Dermis microvascular lymphatic vessel endothelial cell (primary cell): ENCODE measurements at places on chromosomes 2 and 18. TPM values are rescaled to one million over a fixed set of nuclear protein-coding genes. Genes with fewer than 3 reads are reported as not detected.

DNA sequence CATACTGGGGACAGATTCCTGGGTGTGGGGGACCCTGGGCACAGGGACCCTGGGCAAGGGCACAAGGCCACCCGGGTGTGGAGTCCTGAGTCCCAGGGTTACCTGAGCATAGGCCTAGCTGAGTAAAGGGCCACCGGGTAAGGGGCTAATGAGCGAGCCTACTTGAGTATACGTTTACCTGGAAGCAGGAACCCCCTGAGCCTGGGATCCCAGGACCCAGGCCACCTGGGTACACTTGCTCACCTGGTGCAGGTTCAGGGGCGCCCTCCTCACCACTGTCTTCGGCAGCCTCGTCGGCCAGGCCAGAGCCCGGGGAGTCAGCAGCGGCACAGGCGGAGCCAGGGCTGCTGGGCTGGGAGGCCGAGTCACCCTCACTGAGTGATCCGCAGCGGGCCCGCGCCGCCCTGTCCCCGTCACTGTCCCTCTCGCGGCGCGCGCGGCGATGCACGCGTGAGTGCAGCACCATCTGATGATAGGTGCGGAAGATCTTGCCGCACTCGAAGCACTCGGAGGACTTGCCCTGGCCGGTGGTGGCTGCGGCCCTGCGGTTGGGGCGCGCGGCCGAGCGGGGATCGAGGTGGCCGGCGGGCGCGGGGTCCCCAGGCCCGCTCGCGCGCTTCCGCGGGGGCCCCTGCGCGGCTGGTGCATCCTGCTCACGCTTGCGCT is 53.9 kb downstream of the ZNF516 start:
- DNase-seq: no peak

GRCh38 chr2:173898996-173899395 is 66.2 kb downstream of the SP3 start:
- DNase-seq: no peak

GRCh38 chr2:85319796-85320195 is 8.0 kb downstream of the TGOLN2 start:
- no peak for DNase-seq

DNA sequence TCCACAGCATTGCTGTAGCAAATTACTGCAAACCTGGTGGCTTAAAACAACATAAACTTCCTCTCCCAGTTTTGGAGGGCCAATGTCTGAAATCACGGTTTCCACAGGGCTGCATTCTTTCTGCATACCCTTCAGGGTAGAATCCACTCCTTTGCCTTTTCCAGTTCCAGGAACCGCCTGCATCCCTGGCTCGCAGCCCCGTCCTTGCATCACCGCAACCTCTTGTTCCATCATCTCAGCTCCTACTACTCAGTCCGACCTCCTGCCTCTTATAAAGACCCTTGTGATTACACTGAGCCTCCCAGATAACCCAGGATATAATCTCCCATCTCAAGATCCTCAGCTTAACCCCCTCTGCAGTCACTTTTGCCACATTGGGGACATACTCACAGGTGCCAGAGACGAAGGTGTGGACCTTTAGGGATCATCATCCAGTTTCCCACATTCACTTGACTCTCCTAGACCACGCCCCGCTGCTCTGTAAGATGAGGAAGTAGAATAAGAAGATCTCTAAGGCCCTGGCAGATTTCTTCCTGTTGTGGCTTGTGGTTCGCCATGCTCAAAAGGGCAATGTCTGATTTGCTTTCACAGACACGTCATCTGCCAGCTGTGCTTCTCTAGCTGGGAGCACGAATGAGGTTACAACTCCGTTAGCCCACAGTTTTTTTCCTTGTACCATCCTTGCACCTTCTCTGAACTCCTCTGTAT is 103.6 kb upstream of the AGAP1 start:
- no peak for DNase-seq

GRCh38 chr2:158315803-158316414 is 140.6 kb downstream of the CCDC148 start:
- no peak for DNase-seq

DNA sequence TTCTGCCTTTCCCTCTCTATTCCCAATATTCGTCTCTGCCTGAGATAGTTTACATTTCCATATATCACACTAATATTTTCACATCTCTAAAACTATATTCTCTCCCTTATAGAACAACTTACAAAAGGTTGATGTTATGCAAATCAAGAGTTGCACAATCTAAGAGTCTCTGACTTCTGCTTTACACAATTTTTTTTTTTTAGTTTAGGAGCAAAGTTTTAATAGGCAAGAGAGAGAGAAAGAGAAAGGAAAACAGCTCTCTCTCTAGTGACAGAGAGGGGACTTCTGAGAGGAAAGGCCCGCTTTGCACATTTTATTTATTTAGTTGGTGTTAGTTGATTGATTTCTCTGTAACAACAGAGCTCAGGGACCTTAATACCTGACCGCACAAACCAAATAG is 380.2 kb downstream of the TXNL1 start:
- DNase-seq: no peak

- DNase-seq: no peak
Observed at GRCh38 chr2:72117718-72118117, 29.9 kb downstream of the CYP26B1 start.

- no peak for DNase-seq
Observed at GRCh38 chr18:44761812-44762211, 81.1 kb downstream of the SETBP1 start.

GRCh38 chr2:178584666-178585065 is 104.4 kb downstream of the PLEKHA3 start:
- no peak for DNase-seq

DNA sequence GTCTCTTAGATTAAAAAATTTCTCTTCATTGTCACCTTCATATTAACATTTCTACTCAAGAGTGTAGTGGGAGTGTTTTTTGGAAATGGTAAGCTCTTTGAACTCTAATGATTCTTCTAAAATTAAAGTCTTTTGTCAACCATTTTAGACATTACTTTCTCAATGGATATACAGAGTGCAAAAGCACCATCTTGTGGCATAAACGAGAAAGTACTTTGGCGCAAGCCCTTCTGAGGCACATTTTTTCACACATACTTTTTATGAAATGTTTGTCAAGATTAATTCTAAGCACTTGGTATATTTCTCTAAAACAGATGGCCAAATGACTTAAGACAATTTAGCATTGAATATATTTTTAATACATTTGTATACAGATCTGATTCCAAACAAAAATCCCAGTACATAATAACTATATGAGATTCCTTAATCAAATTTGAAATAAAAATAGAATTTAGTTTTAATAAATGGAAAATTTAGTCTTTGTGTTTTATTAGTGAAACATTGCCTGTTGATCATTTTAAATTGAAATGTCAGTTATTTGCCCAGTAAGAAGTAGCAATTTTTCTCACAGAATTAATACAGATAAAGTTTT is 63.3 kb upstream of the GALNT5 start:
- peak; percentile 46 for DNase-seq

DNA sequence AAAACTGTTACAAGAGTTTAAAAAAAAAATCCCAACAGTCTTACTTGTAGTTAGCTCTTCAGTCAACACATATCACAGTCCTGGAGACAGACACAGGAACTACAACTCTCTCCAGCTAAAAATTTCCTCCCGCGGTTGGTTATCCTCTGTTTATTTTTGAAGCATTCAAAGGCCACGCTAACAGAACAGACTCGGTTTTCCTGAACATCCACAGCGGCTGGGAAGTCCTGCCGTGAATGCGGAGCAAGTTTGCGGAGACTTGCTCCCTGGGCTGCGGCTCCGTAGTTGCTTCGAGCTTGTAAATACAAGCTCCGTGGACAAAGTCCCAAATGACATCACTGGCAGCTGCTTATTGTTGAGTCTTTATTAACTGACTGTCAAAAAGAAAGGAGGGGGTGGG is at the start of gene NCKAP5:
Gene NCKAP5 (minus strand): TSS at position 292 of the 400 bp plus-strand sequence. CDS start 50,937 bp downstream, outside the sequence.
- DNase-seq: peak; percentile 60

- no peak for DNase-seq
Observed at GRCh38 chr2:16665748-16666448, at the start of gene CYRIA. CYRIA (minus strand) TSS chr2:16665834; CDS start chr2:16588119, 77,715 bp downstream.

DNA sequence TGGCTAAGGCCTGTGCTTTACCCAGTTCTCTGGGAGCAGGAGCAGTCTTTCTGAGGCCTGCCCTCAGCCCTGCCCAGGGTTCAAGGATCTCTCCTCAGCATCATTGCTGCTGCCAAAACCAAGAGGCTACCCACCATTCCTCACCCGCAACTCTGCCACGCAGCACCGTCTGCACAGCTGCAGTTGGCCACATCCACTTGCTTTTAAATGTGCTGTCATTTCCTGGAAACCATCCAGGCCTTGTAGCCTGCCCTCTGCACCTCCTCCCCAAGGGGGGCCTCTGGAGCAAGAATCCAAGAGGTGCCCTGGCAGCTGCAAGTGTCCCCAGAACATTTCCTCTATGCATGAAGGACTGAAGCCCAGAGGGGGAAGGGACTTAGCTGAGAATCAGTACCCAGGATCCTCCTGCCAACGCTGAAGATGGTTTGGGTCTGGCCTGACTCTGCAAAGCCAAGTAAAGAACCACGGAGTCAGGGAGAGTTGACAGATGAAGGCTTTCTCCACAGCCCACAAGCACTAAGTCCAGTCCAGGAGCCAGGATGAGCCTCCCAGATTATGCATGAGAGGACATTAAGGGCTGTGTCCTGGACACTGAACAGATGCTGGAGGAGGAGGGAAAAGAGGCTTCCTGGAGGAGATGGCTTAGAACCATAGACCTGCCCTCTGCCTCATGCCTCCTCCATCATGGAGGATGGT is 14.9 kb downstream of the EMX1 start:
- DNase-seq: no peak

- no peak for DNase-seq
Observed at GRCh38 chr2:52810460-52810859, 957.1 kb upstream of the CHAC2 start.

DNA sequence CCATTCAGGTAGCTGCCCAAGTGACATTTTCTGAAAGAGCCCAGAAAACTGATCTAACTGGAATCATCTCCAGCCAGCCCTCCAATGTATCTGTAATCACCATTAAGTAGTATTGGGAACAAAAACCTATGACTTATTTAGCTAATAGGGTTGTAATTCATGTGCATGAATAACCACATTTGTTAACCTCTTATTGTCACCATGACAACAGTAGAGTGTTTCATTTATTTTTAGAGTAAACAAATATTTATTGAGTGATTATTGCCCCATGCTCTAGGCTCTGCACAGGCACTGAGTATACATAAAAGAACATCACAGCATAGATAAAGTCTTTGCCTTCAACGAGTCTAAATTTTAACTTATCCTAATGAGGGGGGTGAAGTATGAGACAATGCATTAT is 265.4 kb upstream of the UBE2E3 start:
- DNase-seq: no peak

GRCh38 chr2:126781206-126781605 is 117.5 kb upstream of the TEX51 start:
- no peak for DNase-seq

DNA sequence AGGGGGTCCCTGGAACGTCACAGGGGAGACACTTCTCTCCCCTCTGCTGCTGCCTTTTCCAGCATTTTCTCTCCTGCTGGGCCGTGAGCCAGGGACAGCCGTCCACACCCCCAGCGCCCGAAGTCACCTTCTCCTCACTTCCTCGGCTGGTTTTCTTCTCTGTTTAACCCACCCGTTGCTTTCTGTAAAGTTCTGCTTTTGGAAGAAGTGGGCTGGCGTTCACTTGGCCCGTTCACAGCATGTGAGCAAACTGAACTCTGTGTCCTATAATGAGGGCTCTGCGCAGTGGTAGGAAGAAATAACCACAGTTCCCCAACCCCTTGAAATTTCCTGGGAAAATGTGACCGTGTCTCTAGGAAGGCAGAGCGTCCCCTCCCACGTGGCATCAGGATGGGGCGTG is 187.0 kb upstream of the HDAC4 start:
- no peak for DNase-seq

GRCh38 chr18:25225151-25225550 is 126.8 kb downstream of the ZNF521 start:
- DNase-seq: no peak

The TACR1 gene
- not detected in 2 replicates for total RNA-seq

The RFTN2 gene
- total RNA-seq: 9.8 and 10.6 TPM in 2 replicates

The EFEMP1 gene
- total RNA-seq: 3,306 and 7,589 TPM in 2 replicates

The C2orf72 gene
- total RNA-seq: not detected in 2 replicates

The SPP2 gene
- not detected in 2 replicates for total RNA-seq

The FAM161A gene
- 0.76 and 0.90 TPM in 2 replicates for total RNA-seq

The SERPINB3 gene
- total RNA-seq: not detected in 2 replicates

The COL3A1 gene
- 1.4 TPM in 1 of 2 replicates, not detected in the other for total RNA-seq
